Fibroblast of the conjunctiva (primary cell): ENCODE measurements at places on chromosomes 7 and 10.

GRCh38 chr7:36278069-36278619 is 111.5 kb upstream of the ANLN start:
- no peak for DNase-seq

DNA sequence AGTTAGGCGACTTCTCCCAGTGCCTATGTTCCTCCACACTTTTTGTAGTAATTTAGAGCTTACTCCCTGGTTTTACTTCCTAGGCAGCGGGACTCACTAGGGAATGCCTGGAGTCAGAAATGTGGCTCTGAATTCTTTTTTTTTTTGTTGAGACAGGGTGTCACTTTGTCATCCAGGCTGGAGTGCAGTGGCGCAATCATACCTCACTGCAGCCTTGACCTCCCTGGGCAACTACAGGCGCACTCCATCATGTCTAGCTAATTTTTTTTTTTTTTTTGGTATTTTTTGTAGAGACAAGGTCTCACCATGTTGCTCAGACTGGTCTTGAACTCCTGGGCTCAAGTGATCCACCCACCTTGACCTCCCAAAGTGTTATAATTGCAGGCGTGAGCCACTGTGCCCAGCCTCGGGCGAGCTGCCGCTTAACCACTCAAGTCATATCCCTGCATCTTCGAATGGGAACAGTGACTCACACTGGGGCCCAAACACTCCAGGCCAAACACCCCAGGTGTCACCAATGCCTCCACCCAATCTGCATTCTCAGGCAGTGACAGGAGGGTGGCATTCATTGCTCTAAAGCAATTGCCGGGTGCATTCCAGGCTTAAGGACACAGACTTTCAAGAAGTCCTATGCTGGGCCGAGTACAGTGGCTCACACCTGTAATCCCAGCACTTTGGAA is 19.6 kb downstream of the RGS10 start:
- no peak for DNase-seq

DNA sequence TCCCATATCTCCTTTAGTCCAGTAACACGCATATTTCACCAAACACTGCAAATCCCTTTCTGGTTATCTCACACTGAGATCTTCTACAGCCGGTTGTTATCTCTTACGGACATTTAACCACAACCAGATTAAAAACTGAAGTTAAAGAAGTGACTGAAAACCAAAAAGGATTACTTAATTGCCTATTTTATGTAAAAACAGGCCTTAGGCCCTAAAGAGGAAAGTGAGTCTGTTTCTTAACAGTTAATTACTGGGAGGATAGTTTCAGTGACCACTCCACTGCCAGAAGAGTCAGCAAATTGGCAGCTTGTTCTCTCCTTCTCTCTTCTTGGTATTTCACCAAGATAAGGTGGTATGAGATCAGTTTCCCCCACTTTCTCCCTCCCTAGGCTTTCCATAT is 161.9 kb upstream of the MEOX2 start:
- DNase-seq: no peak

DNA sequence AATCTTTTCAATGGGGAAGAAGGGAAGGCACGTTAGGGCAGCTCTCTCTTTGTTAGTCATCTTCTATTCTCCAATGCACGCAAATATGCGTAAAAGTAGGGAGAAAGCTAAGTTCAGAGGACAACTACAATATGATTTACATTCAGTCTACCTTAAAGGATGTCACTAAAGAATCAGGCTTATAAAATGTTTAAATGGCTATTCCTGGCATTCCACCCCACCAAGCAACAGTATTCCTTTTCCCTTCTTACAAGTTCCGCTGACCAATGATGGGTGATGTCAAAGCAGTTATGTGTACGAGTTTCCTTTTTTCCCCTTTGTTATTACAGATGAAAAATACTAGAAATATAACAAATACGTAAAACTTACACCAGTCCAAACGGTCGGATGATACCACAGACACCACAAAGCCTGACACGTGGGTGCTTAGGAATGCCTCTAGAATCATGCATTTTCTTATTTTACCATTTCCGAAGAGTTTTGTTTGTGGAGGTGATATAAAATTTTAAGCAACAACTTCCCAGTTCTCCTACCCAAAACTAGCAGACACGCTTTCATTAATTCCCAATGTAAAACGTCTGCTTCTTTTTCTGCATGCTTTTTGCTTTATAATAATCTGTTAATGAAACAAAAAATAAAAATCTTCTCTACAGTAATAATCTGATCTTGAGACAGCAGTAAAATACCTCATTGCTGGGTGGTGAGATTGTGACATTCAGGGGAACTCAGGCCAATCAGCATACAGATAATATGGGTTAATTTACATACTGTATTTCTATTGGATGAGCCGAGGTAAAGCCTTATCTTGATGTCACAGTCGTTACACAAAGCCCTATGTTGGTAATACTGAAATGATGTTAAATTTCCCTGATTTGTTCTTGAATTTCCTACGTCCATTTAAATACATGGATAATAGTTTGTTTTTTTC is 708 bp upstream of the GPR85 start:
- DNase-seq: peak; percentile 74

DNA sequence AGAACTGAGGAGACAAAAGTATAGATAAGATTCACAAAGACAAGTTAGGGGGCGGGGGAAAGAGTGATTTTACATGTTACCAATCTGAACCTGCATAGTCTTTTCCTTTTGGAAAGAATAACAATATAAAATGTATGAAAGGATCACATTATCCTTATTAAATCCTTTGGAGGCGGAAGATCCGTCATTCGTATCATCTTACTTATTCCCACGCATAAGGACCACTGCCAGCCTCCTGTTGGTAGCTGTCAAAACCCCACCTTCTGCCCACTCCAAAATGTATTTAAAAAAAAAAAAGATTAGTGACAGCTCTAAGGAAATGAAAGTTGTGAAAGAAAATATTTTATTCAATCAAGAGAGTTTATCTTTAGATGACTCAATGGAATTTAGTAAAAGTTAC is 821.0 kb upstream of the CELF2 start:
- no peak for DNase-seq

DNA sequence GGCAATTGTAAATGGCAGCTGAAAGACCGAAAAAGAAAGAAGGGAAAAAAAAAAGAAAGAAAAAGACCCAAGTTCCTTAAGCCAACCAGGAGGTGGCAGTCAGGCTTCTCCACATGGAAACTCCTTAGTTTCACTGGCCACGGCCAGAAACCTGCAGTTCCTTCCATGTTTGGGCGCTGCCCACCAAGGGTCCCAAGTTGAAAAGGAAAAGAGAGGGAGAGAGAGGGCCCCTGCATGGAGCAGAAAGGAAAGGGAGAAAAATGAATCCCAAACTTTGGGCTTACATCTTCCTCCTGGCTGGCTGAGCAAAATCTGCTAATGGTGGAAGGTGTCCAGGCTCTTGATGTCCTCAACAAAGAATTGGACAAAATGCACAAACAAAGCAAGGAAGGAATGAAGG is 31.8 kb upstream of the ABCA13 start:
- no peak for DNase-seq

GRCh38 chr7:88429382-88429781 is 122.7 kb upstream of the STEAP4 start:
- no peak for DNase-seq

DNA sequence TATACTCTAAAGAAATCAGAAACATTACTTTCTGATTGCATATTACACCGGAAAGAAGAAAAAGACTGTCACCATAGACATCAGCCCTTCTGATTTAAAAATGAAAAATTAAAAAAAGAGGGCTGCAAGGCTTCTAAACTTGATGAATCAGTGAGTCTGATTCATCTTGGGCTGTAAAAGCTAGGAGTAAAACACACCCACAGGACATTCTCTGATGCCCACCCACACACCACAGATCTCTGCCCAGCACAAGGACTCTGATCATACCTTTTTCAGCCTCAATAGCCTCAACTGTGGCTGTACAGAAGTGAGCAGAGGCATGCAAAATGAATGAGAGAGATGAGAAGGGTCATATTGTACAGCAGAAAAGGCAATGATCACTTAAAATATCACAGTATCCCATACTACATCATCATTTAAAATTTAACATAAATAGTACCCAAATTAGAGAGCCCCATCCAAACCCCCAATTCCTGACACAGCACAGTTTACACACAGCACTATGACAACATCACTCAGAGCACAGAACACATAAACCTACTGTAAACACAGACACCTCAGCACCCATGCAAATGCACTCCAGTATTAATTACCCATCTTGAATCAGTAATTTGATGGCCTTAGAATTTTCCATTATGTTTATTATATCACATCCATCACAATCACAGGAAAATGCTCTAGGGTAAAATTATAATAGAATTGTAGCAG is 6.4 kb upstream of the MSS51 start:
- peak; percentile 8 for DNase-seq

GRCh38 chr10:110355141-110355831 is 50.6 kb upstream of the SMNDC1 start:
- DNase-seq: no peak

DNA sequence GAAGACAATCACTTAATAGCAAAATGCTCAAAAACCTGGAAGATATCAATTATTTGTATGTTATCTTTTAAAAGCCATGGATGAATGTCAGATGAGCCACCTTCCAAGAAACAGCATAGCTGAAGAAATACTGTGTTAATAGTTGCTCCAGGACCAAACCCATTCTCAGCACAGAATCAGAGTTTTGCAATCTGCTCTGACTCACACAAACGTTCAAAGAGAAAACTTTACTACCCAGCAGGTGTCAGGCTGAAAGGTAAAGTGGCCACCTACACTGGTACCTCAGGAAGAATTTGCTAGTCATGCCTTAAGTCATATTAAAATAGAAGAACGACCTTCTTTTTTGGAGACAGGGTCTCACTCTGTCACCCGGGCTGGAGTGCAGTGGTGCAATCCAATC is 526.5 kb downstream of the PARD3 start:
- no peak for DNase-seq

DNA sequence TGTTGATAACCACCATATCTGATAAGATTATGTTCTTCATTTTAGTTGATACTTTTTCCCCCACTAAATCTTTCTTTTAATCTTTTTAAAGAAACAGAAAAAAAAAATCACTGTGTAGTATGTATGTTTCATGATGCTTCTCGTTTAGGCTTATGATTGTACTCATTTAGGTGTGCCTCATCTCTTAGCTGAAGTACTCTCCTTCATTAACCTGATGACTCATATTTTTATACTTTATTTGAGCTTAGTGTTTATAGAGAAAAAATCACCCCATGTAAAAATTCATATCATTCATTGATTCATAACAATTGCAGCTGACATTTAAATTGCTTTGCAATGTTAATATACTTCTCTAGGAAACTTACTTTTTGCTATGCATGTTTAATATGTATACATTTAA is 158.9 kb downstream of the MLLT10 start:
- no peak for DNase-seq

- no peak for DNase-seq
These were observed 109.8 kb upstream of the PALS2 start for GRCh38 chr7:24463474-24463873.

DNA sequence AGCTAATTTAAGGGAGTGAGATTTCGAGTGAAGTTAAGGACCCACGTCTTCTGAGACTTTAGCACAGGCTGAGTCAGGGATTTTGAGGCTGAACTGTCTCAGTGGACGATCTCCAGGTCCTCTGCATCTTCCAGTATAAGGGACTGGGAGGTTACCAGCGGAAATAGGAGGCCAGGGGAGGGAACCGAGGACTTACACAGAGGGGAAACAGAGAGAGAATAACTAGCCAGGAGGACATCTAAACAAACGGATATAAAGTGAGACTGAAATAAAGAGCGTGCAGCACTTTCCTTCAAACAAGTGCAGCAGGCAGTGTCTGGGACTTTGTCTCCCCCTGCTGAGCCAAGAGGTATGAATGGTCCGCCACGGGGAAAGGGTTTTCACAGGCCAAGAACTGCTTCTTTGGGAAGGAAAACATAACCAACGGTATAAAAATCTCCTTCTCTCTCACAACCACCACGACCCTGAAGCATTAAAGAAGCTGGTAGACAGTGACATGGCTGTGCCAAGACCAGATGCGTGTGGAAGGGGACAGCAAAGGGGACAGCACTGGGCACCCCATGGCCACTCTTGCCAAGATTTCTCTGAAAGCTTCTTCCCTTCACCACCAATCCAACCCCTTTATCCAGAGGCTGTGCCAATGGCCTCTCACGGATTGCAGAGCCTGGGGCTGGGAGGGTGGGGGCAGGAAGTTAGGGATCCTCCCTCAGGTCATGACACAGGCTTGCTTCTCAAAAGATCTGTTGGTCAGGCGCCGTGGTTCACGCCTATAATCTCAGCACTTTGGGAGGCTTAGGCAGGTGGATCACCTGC is 72.0 kb downstream of the SLC37A3 start:
- peak; percentile 36 for DNase-seq

- peak; percentile 2 for DNase-seq
These were observed 50.5 kb upstream of the COBL start for GRCh38 chr7:51366930-51367613.

DNA sequence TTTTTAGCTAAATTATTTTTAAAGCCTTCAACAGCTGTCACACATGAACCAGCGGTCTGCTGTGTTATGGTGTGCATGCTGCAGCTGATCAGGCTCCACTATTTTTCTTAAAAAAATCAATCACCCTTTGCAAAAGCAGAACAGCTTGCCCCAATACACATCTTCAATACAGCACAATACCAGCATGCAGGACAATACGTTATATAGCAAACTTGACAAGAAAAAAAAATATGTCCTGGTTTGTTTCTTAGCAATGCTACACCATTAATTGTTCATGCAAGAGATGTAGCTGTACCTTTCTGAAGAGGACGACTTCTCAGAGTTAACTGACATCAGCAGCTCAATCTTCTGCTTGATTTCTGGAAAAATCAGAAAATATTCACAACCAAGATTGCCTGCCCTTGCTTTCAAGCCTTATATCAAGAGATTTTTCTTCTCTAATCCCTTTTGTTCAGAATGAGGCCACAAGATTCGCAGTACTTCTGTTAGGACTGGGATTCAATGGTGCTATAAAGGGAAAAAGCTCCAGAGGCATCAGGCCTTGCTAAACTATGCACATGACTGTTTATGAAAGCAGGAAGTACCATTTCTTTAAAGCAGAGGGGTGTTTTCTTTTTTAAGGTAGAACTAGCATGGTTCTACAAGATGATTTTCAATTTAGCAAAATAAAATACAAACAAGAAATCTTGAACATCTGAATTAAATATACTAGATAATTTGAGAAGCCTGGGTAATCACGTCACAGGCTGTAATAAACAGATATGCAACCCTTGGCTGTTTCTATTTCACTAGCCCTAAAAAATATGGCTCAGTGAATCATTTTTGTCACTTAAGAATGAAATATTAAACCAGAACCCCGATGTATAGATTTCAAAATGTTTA is 120.0 kb downstream of the SRPK2 start:
- DNase-seq: peak; percentile 32

DNA sequence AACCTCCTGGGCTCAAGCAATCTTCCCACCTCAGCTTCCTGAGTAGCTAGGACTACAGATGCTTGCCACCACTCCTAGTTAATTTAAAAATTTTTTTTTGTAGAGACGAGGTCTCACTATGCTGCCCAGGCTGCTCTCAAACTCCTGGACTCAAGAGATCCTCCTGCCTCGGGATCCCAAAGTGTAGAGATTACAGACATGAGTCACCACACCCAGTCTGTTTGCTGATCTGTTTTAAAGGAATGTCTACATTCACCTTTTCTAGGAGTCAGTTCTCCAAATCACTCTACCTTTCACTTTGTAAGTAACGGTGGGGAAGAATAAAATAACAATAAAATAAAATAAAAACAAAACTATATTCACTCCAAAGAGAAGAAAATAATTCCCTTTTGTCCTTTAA is 86.6 kb upstream of the AGBL3 start:
- DNase-seq: no peak
